Activated T-helper 1 cell treated with Interleukin-2 at 50 U/mL for 16 hours (primary cell): ENCODE measurements at places on chromosomes 1 and 21.

GRCh38 chr1:204405988-204406387, 5.6 kb downstream of the PPP1R15B start:
- DNase-seq = no peak

DNA sequence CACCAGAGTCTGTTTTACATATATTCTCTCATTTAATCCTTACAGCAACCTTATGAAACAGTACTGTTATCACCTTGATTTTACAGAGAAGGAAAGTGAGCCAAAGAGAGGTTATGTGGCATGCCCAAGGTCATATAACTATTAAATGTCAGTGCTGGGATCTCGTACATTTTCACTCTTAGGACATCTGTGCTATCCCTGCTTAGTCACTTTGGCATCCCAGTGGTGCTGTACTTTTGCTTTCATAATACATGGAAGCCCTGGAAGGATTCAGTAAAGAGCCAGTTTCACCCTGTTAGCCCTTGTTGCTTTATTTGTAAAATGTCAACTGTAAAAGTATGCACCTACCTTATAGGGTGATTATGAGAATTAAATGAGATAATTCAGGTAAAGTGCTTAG, 104.4 kb downstream of the NFIA start:
- DNase-seq = no peak

DNA sequence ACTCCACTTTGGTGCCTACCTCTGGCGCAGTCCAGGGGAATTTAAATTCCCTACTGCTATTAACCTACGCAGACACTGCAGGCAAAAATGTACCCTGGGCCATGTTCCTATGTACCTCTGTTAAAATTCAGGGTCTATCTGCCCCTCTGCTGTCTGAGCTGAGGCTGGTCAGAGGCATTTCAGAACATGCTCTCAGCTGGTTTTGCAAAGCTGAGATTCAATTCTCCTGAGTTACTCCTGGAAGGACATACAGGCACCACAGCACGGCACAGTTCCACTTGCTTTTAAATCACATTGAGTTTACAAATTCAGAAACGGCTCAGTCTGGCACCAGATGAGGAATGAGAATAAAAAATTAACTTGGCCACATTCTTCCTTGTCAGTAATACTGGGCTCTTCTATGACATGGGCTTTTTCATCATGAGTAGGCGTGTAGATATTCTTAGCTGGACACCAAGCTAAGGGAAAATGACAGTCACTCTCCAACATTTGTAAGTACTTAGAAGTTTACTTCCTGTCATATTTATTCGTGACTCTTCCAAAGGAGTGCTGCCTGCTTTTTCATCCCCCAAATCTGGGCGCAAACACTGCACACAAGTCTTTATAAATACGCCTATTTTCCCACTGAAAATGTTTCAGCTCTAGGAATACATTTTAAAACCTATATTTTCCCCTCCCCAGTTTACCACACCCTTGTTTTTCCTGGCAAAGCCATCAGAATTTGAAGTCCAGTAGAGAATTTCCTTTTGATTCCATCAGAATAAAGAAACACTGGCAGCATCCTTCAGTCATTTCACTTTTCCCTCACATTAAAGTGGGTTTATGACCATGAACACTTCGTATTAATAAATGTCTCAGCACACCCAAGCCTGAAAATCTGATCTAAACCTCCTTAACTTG, 1.9 kb downstream of the C1orf198 start:
- DNase-seq = no peak

- no peak for DNase-seq
Observed at GRCh38 chr1:230423951-230424350, 2.2 kb downstream of the PGBD5 start.

GRCh38 chr21:21283810-21284209, 285.6 kb downstream of the NCAM2 start:
- DNase-seq = no peak

DNA sequence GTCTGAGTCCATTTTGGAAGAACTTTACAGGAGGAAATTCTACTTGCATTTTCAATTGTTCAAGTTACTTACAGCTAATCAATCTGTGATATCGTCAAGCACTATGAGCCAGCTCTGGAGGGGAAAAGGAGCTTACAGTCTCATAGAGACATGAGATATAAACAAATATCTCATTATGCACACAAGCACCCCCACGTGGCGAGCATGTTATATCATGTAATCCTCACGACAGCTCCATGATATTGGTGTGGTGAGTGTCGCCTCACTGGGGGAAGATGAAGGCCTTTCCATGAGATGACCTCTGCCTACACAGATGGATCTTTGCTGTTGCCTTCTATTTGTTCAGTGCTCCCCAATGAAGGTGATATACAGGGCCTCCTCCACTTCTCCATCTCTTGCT, 34.6 kb downstream of the TNR start:
- no peak for DNase-seq

- no peak for DNase-seq
Observed at GRCh38 chr1:30586671-30587070, 136.7 kb downstream of the MATN1 start.

GRCh38 chr21:15400905-15401304, 328.9 kb upstream of the USP25 start:
- DNase-seq = no peak

- no peak for DNase-seq
Observed at GRCh38 chr1:8155528-8156186, 129.5 kb upstream of the ERRFI1 start.

GRCh38 chr1:167105271-167106118, 11.6 kb downstream of the STYXL2 start:
- DNase-seq = no peak

- DNase-seq = no peak
Observed at GRCh38 chr1:77977989-77978292, 931 bp downstream of the FUBP1 start.

GRCh38 chr1:112990271-112990670, 34.3 kb upstream of the SLC16A1 start:
- DNase-seq = no peak

DNA sequence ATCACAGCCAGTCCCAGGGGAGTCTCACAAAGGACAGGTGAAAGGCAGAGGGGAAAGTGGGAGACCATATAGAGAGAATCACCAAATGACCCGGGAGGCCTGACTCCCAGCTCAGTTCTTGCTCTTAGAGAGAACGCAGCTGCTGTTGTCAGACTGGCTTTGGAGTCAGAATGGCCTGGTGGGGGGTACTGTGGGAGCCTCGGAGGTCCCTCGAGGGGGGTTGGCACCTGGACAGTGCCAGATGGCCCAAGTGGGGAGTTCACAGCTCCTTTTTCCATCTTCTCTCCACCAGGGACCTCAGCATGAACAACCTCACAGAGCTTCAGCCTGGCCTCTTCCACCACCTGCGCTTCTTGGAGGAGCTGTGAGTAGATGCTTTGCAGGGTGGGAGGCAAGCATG, 31.5 kb downstream of the LGR6 start:
- DNase-seq = no peak

- DNase-seq = no peak
Observed at GRCh38 chr21:38239672-38240071, 17.1 kb upstream of the KCNJ15 start.

GRCh38 chr1:209569455-209570207, 13.9 kb upstream of the CAMK1G start:
- peak; percentile 51 for DNase-seq

DNA sequence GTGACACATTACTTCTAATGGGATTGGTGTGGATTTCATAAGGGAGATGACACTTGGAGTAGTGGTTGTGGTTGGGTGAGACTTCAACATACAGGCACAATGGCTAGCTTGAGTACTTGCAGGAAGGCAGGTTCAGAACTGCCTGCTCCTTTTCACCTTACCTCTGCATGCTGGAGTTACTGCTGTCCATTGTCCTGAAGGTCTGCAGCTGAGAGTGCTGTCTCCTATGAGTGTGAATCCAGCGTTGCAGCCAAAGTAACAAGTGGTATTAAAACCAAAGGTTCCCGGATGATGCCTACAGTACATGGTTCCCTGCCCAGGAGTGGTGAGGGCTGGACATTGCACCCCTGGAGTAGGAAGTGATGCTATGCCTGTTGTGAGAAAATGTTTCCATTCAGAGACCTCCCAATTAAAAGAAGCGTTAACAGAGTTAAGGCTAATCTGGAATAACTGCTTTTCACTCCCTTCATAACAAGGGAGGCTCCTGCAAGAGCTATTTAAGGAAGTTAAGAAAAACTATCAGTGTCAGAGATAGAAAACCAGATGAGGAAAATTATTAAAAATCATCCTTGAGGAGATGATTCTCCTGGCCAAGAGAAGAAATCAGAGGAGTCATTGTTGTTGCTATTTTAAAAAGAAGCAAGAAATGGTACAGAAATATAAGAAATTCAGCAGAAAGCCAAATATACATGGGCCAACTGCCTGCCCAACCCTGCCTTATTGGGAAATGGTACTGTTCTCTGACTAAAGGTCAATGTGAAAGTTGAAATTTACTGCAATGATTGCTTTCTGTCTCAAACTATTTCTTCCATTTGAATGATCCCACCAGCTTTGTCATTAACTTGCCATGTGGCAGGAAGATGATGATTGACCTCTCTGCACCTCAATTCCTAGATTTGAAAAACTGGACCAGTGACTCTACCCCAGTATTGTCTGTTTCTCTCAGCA, 9.8 kb upstream of the F5 start:
- DNase-seq = no peak

DNA sequence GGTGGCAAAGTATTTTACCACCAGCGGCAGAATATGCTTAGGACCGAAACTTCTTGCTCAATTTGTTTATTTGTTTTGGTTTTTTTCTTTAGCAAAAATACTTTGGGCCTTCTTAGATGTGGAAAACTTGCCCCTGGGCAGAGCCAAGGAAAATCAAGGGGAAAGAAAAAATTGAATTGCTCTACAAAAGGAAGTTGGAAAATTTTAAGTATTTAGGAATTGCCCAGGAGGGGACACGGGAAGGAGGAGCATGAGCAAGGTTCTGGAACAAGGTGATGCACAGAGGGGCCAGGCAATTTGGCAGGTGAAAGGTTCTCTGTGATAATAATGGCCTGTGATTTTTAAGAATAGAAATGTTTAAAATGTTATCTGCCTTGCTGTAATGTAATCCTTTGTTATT, 28.6 kb downstream of the SGIP1 start:
- no peak for DNase-seq

GRCh38 chr1:200165493-200166220, 138.1 kb downstream of the NR5A2 start:
- no peak for DNase-seq

DNA sequence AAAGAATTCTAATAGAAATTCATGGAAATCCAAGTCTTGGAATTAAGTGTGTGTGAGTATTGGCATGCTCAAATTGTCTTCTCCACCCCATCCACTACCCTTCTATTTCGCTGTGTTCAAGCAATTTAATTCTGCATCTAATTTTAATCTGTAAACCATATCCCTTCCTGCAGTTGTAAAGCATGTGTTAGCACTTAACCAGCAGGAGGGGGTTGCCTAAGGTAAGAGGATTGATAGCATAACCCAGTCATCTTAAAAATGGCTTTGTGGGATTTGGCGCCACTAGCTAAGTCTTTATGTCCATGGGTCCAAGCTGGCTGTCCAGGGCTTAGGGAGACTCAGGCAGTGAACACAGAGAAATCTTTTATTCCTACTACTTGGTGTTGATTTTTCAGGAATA, 210.3 kb downstream of the PTPRC start:
- DNase-seq = no peak

DNA sequence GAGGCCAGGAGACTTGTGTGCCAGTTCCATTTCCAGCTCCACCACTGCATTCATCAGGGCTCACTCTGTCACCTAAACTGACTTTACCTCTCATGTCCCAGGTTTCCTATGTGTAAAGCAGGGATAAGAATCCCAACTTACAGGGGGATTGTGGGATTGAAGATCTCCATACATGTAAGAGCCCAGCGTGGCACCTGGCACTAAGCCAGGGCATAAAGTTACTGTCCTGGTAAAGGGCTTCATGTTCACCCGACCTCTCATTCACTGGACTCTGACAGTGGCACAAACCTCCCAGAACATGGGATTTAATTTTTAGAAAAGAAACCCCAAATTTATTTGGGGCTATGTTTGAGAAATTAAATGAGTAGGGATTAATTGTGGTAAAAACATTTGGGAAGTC, 8.9 kb upstream of the IGFN1 start:
- DNase-seq = no peak

DNA sequence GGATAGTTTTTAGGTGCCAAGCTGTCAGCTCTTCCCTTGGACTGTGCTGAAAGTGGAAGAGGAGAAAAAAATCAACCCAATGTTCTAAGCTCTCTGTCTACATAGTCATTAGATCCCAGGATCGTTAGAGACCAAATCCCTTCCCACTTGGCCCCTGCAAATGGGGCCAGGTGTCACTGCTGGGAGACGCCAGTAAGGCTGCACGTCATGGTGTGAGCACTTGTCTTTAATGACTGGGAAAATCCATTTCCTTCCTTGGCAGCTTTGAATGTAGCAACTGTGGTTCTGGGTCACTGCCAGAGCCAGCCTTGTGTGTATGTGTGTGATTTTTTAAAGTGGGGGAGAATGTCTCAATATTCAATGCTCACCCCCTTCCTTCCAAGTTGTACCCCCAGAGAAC, 59.9 kb downstream of the MAN1C1 start:
- DNase-seq = no peak

DNA sequence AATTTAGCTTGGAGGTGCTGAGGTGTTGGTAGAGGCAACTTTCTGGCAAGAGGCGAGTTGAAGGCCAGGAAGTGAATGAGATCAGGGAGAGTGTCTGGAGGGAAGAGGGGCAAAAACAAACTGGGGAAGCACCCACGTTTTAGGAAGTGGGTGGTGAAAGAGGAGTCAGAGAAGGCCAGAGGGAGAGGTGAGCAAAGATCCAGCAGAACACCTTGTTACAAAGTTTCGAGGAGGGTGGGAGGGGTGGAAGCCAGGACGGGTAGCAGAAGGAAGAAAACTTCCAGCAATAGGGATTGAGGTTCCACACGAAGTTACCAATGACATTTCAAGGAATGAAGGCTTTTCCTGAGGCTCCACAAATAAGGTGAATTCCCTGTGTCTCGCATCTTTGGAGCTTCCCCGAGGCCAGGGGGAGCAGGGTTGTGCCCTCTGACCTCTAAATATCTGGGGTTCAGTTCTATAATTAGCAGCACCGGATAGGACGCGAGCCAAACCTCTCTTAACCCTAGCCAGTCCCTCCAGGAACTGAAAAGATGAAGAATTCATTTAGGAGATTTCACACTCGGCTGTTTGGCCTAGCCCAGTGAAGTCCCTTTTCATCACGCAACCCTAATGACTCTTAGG, 578 bp upstream of the SESN2 start:
- no peak for DNase-seq

DNA sequence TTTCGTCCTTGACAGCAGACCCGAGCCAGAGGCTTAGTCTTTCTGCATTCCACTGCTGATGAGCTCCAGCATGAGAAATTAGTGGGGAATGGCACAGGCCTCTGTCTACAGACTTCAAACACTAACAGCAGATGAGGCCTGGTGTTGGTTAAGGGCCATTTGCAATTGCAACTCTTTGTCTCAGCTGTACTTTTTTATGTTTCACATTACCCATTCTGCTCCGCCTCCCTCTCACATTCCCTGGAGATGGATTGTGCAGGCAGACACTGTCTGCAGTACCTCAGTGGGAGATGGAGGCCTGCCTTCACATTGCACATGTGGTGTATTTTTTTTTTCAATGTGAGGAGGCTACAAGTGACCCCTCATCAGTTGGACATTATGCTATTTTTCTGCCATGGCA, 370.2 kb downstream of the DUSP10 start:
- no peak for DNase-seq
